ENCODE measurements at places on chromosomes 5 and 9.

GRCh38 chr5:154435226-154435625 lies 10.6 kb upstream of the SAP30L start:
- no peak for DNase-seq

DNA sequence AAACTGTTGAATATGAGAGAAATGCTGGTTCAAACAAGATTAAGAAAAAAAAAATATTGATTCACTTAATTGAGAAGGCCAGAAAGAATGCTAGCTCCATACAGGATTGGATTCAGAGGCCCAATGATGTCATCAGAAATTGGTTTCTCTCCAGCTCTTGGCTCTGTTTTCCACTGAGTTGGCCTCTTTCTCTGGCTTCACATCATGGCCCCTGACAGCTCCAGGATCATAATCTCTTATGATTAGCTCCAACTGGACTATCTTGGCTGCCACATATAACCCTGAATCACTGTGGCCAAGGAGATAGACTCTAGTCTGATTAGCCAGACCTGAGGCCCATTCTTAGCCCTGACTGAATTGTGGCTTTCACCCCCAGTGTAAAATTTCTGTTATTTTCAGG lies 244.7 kb upstream of the GRAMD2B start:
- no peak for DNase-seq

DNA sequence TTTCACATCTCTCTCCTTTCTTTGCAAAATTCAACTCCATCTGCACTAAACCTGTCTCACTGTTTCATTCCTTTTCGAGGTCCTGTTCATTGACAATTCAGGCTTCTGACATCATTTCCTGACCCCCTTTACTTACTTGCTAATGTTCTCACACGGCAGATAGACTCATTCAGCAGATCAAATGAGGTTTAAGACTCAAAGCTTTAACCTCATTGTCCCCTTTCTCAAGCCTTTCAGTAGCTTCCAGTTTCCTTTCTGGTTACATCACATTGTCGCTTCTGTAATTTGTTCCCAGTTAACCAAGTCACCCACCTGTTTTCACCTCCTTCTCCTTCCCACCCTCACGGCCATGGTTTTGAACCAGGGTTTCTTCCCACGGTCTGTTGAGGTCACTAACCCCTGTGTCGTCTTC lies 143.4 kb upstream of the OTULINL start:
- no peak for DNase-seq

- no peak for DNase-seq
Observed at GRCh38 chr5:73420666-73421065, 27.9 kb downstream of the FOXD1 start.

- DNase-seq = no peak
Observed at GRCh38 chr9:13814647-13815400, 499.1 kb downstream of the NFIB start.

DNA sequence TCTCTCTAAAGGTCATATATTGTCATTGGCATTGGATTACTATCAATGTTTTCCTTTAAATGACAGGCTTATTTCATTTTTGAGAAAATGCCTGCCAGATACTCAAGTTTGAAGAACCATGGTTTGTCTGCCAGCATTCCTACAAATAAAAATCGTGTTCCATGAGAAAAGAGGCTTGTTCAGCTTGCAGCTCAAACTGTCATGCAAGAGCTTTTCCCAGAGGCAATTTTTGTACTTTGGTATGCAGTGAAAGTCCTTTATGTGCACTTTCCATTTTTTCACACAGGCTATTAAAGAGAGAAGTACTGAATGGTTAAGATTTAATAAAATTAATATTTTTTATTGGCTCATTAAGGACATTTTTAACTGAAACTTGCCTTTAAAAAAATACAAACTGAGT lies 110.4 kb downstream of the FBXO4 start:
- no peak for DNase-seq

DNA sequence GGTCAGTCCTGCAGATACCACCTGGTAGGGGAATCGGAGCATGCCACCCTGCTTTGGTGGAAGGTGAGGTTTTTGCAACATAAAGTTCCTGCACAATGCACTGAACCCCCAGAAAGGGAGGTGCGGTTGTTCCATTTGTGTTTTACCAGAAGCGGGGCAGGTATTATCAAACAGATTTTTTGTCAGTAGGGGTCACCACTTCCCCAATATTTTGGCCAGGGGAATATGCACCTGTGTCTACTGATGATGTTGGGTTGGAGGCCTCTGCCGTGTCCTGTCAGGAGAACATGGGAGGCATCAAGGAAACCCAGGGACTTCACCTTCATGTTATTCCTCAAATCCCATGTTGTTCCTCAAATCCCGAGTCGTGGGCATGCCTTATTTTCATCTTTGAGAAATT lies 438.7 kb downstream of the NTRK2 start:
- DNase-seq = no peak

DNA sequence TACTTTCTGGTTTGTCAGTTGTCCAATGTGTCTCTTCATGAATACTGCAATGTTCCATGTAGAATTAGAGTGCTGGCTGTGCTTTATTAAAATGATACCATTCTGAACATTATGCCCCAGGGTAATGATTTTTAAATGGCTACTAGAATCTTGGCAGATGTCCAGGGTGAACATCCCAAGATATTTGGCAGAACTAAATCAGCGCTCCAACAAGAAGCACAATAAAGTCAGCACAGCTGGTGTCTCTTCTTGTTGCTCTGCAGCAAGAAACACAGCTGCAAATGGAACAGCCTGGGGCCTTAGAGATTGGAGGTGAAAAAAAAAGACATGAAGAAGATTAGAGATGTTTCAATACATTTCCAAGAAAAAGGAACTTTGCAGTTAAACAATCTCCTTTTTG lies 248.3 kb downstream of the CDH18 start:
- DNase-seq = no peak
